ENCODE measurements at places on chromosomes 5 and 9.

GRCh38 chr5:65742565-65743231 lies 20.7 kb downstream of the NLN start:
- H3K4me3 ChIP-seq, result no peak overlapping the region
- DNase-seq, result no peak
- H3K36me3 ChIP-seq, result no peaks in the 10 kb centered on the region
- H3K27me3 ChIP-seq, result no peaks in the 10 kb centered on the region

DNA sequence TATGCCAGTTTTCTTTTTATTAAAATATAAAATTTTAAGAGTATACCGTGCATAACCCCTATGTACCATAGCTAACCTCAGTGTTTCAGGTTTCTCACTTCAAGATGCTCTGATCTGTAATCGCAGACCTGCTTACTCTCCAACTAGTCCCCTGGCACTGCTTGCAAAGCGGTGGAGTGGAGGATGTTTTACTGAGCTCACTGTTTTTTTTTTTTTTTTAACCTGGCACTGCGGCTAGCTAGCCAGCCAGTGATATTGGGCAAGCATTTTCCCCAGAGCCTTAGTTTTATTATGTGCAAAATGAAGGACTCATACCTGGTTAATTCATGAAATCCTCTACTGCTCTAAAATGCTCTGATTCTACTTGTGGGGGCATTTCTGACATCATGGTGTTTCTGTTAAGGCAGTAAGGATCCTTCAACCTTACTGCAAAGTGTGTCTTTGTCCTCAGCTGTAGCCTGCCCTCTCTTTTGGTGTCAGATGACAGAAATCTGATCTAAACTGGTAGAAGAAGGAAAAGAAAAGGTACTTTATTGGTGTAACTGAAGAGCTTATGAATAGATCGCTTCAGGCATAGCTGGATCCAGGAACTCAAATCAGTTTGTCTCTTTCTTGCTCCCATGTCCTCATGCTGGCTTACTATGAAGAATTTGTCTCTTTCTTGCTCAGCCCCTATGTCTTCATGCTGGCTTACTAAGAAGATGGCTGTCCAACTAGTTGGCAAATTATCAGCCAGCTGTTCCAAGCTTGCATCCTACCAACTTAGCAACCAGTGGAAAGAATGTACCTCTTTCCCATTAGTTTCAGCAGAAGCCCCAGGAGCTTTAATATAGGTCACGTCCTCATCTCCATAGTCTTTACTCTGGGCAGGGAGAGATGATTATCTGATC lies 59.8 kb downstream of the DOCK2 start:
- no peak overlapping the region for H3K4me3 ChIP-seq
- DNase-seq, result no peak
- peaks cover 46% of the 10 kb centered on the region for H3K36me3 ChIP-seq
- peaks cover 21% of the 10 kb centered on the region for H3K4me1 ChIP-seq
- no peaks in the 10 kb centered on the region for H3K27me3 ChIP-seq
- peak overlapping the region; percentile 63 for H3K27ac ChIP-seq

GRCh38 chr9:7146582-7146981 lies 388.8 kb downstream of the KDM4C start:
- DNase-seq, result no peak
- no peaks in the 10 kb centered on the region for H3K27me3 ChIP-seq
- H3K27ac ChIP-seq, result peak overlapping the region; percentile 3
- peaks cover 24% of the 10 kb centered on the region for H3K4me1 ChIP-seq
- H3K36me3 ChIP-seq, result peaks cover 6% of the 10 kb centered on the region

DNA sequence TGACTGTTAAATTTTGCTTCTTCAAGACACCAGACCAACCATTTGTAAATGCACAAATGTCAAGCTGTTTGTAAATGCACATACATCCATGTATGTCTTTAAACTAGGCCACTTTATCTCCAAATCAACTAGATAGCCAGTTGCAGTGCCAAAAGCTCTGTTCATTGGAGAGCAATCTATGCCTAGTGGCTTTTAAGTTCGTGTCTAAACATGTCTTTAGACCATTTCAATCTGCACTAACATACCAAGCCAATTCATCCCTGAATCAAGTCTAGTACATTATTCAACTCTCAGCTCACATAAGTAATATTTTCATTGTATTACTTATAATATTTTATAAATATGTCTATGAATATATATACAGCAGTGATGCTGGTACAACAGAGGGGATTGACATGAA lies 985.9 kb downstream of the CDH18 start:
- peaks cover 4% of the 10 kb centered on the region for H3K36me3 ChIP-seq
- H3K27me3 ChIP-seq, result no peaks in the 10 kb centered on the region
- H3K4me3 ChIP-seq, result no peak overlapping the region
- DNase-seq, result no peak
- H3K27ac ChIP-seq, result no peak overlapping the region

DNA sequence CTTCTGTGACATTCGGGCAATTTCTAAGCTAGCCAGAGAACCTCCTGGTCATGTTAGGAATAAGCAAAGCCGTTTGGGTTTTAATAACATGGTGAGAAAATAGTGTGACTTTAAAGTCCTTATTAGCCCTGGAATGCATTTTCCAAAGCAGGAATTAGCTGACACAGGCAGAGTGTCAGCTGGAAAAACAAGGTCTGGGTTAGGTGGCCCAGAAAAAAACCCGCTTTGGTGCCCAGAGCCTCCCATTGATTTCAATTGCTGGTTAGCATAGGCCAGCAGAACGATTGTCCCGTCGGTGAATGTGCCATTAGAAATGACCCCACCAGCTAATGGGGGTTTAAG lies 62.1 kb upstream of the CPEB4 start:
- no peak overlapping the region for H3K4me3 ChIP-seq
- DNase-seq, result no peak
- peaks cover 5% of the 10 kb centered on the region for H3K27me3 ChIP-seq

GRCh38 chr9:109986521-109986991 lies 206.6 kb downstream of the PALM2AKAP2 start:
- H3K4me1 ChIP-seq, result no peaks in the 10 kb centered on the region
- no peak overlapping the region for H3K4me3 ChIP-seq
- no peaks in the 10 kb centered on the region for H3K36me3 ChIP-seq
- no peak for DNase-seq
- no peak overlapping the region for H3K27ac ChIP-seq

GRCh38 chr5:16864631-16865131 lies 71.4 kb downstream of the MYO10 start:
- H3K36me3 ChIP-seq, result no peaks in the 10 kb centered on the region
- DNase-seq, result no peak
- no peak overlapping the region for H3K27ac ChIP-seq

DNA sequence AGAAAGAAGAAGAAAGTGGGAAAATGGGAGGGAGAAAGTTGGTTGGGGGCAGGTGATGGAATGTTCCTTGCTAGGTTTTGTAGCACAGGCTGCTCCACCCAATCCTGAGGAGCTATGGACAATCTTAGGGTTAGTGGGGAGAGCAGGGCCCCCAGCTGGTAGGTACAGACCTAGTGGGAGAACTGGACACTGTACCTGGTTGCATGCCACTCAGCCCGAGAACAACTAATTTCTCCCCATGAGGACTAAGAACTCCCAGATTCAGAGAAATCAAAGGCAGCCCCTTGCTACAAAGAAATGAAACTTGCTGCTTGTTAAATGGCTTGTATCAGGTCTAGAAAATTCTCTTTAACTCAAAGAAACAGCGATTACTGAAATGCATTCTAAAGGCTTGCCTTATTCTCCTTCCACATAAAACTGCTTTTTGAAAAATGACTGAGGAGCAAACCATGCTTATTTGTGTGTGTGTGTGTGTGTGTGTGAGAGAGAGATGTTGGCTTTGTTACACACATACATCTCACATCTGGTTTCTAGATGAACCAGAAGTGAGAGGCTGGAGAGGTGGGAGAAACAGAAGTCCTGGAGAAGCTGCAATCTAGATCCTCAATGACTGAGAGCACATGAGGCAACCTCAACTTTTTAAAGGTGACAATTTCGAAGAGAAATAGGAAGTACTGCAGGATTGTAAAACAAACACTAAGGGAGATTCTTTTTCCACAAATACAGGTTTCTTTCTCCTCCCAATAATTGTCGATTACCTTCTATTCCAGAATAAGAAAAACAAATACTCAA lies 28.9 kb downstream of the FYB1 start:
- no peaks in the 10 kb centered on the region for H3K36me3 ChIP-seq
- H3K4me3 ChIP-seq, result peak overlapping the region; percentile 76
- peak overlapping the region; percentile 82 for H3K27ac ChIP-seq
- H3K27me3 ChIP-seq, result no peaks in the 10 kb centered on the region
- peaks cover 86% of the 10 kb centered on the region for H3K4me1 ChIP-seq
- DNase-seq, result no peak

DNA sequence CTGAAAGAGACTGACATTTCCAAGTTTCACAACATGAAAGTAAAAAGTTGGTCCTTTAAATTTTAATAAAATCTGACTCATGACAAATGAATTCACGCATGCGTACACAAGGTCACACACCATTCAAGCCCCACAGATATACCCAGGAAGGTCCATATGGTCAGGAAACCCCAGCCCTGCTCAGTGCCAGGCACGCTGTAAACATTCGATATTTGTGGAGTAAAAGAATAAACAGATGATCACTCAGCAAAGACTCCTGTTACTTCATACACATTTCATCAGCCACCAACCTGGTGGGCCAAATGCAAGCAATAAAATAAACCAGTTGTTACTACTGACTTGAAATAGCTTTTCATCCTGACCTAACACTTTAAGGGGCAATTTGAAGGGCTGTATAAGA lies 158.0 kb upstream of the RETREG1 start:
- H3K27me3 ChIP-seq, result no peaks in the 10 kb centered on the region
- H3K36me3 ChIP-seq, result no peaks in the 10 kb centered on the region
- H3K4me1 ChIP-seq, result no peaks in the 10 kb centered on the region
- DNase-seq, result no peak
- H3K27ac ChIP-seq, result no peak overlapping the region

DNA sequence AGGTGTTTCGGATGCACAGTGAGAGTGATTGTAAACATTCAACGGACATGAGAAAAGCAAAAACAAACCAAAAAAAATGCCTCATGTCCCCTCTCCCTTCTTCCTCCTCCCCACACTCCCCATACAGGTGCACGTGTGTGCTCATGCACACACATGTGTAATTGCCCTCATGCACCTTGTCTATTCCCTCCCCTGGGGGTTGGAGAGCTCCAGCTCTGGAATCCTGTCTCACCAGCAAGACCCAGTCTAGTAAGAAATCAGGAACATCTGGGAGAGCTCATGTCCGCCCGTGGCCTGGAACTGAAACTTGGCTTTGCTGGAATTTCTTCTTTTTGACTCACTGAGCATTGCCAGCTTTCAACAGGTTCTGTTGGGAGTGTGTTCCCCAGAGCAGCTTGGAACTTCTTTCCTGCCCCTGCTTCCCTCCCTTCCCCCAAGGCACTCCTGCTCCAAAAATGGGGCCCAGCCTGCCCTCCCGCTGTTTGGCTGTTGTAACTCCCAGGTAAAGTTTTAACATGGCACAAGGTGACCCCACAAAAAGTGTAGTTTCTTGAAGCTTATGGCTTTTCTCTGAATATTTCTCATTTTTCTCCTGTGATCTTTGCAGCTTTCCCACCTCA lies 190.1 kb downstream of the NR3C1 start:
- peaks cover 70% of the 10 kb centered on the region for H3K4me1 ChIP-seq
- H3K27ac ChIP-seq, result peak overlapping the region; percentile 92

DNA sequence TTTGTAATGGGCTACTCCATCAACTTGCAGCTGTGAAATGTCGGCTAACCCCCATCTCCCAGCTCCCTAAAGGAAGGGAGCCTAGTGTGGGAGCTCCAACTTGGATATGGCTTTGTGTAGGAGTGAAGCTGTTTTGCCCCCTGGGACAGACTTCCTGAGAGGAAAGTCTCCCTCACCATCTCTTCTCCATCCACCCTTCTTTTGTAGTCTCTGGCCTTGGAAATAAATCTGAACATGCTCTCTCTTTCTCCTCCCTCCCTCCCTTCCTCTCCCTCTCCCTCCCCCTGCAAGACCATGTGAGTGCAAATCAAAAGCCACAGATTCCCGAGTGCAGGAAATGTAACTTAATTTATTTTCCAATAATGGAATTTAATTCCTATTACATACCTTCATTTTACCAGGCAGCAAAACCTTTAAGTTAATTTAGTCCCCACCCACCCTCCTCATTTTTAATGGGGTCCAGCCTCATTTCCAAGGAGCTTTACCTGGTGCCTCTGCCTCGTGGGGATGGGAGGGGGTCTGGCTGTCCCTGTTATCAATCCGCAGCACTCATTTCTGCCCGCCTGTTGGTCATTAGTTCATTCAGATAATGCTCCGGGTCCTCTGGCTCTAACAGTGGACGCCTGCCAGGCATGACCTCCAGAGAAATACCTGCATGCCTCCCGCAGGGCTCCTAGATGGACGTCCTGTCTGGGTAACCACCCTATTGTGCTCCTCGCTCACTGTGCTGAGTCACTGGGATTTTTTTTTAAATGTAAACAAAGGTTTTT lies 122.9 kb upstream of the TAF11L2 start:
- no peak for DNase-seq
- no peaks in the 10 kb centered on the region for H3K27me3 ChIP-seq
- H3K36me3 ChIP-seq, result no peaks in the 10 kb centered on the region
- H3K4me3 ChIP-seq, result no peak overlapping the region

DNA sequence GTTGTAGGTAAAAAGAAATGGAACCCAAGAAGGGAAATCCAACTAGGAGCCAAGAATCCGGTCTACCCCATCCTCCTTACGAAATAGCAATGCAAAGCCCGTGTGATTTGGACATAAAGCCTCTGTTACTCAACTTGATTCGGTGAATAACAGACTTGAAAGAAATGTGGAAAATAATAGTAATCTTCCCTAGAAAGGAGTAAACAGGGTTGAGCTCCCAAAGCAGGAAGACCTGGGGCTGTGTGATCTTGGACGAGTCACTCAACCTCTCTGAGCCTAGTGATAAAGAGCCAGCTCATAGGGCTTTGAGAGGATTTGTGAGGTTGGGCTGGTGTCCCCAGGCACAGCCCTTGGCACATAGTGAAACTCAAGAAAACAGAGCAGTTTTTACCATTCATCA lies 42.7 kb upstream of the IL17B start:
- H3K4me1 ChIP-seq, result no peaks in the 10 kb centered on the region
- no peak overlapping the region for H3K4me3 ChIP-seq
- H3K27ac ChIP-seq, result no peak overlapping the region
- H3K36me3 ChIP-seq, result no peaks in the 10 kb centered on the region
- no peak for DNase-seq
- H3K27me3 ChIP-seq, result peaks cover 3% of the 10 kb centered on the region

DNA sequence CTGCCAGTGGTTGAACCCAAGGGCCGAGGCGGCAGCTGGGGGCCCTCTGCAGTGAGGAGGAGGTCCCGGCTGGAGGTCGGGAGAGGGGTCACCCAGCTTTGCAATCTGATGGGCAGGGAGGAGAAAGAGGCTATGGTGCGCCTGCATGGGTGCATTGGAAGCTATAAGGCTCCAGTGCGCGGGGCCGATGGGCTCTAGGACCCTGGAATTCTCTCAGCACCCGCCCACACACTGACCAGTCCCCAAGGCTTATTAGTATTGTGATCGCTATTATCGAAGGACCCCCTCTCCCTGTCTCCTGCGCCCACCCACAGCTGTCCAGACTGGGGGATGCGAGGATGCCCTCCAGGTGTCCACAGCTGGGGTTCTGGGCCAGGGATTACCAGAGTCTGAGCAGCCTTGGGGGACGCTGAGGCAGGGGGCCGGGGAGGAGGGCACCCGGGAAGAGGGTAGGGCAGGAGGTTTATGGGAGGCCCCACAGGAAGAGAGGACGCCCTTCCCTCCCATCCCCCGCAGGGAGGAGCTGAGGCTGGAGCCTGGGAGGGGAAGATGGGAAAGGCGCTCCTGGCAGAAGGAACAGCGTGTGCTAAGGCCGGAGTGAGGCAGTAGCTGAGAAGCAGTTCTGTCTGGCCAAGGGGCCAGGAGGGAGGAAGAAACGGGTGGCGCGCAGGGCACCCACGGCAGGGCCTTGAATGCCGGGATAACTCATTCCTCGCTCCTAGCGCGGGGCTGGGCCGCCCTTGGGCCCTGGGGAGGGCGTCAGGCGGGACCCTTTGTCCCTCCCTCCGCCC lies 24.2 kb downstream of the C9orf50 start:
- H3K36me3 ChIP-seq, result no peaks in the 10 kb centered on the region
- H3K27ac ChIP-seq, result no peak overlapping the region
- no peak overlapping the region for H3K4me3 ChIP-seq
- H3K4me1 ChIP-seq, result peaks cover 13% of the 10 kb centered on the region
- no peak for DNase-seq
